Fibroblast of skin of right quadriceps (primary cell): ENCODE measurements at places on chromosomes 2 and 18.
A peak's percentile ranks its signal among the peaks of the same experiment; 100 is the strongest.

DNA sequence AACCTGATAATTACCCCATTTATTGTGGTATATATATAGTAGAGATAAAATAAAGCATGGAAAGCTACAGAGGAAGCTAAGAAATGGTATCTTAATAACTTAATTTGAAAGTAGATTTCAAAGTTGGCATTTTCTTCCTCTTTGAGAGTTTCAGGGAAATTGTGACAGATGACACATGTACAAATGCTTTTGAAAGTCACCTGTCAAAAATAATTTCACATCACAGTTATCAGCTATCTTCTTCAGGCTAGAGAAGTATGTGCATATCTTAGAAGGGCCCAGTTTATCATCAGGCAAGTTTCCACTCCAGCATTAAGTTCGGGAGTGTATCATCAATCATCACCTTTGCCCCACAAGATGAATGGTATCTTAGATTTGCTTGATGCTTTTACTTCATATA, 457.9 kb downstream of the LRRTM4 start:
- no peak for DNase-seq

DNA sequence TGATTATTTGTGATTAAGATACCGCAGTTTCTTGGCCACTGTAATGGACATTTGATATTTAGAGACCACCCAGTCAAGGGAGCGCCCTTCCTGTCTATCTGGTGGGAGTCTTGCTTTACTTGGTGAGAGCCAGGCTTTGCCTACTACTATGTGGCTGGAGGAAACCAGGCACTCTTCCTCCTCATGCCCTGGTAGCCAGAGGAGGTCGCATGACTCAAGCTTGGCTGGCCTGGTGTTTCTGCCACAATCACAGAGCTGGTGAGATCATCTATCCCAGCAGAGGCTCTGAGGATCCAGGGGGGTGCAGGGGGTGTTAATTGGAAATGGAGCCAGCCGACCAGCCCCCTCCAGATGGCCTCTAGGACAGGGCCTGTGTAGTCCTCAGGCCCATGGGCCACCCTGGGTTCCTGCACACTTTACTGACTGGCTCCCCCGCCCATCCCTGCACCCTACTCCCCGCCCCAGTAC, 46.8 kb upstream of the BIN1 start:
- peak; percentile 80 for DNase-seq

GRCh38 chr2:217897091-217897715, 105.6 kb downstream of the TNS1 start:
- DNase-seq: no peak

GRCh38 chr2:17835516-17835915, 19.3 kb downstream of the MSGN1 start:
- no peak for DNase-seq

- DNase-seq: no peak
These were observed 94.1 kb downstream of the HS1BP3 start for GRCh38 chr2:20556756-20557155.
